Activated CD4-positive, alpha-beta T cell treated with anti-CD3 and anti-CD28 coated beads for 48 hours (primary cell): ENCODE measurements at places on chromosomes 5 and 9.

DNA sequence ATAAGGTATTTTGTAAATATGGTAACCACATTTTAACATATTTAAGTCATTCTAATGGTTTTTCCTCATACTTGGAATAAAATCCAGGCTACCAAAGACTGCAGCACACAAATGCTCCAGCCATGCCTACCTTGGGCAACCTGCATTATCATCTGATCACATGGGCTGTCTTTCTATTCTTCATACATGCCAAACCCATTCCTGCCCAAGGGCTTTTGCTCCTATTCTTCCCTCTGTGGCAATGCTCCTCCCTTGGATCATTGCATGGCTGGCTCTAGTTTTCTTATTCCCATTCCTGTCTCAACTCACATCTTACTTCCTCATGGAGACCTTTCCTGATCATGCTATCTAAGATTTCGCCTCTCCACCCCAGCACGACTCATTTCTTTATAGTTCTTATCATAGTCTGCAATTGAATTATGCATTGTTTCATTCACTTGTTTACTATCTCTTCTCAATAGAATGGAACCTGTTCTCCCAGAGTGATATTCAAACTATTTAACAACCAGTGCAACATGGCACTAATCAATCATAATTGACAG, 54.9 kb upstream of the C5orf46 start:
- DNase-seq: no peak

- no peak for DNase-seq
Measured at GRCh38 chr5:142720641-142721271, 34.9 kb upstream of the FGF1 start.

DNA sequence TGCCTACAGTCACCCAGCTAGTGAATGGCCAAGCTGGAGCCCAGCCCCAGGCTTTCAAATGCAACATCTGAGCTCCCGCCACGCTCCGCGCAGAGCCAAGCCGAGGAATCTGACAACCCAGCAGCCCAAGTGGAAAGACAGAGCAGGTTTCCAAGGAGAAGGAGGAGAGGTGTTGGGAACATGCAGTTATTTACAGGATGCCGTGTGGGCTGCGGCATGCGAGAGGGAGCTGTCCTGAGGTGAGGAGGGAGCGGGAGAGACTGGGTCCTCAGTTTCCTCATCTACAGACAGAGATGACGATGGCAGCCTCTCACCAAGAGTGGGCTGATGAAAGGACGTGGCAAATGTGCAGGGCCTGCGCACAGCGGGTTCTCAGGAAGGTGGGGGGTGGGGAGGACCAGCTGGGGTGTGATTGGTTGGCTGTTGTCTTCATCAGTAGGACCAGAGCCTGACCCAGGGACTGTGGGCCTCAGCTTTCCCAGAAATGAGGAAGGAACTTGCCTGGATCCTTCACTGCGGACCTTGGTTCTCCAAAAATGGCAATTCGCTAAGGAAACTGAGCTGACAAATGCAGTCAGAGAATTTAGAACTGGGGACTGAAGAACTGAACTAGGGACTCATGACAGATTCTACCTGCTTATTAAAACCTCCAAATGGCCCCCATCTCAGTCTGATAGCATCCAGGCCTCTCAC, 14.8 kb upstream of the CPLX2 start:
- no peak for DNase-seq

DNA sequence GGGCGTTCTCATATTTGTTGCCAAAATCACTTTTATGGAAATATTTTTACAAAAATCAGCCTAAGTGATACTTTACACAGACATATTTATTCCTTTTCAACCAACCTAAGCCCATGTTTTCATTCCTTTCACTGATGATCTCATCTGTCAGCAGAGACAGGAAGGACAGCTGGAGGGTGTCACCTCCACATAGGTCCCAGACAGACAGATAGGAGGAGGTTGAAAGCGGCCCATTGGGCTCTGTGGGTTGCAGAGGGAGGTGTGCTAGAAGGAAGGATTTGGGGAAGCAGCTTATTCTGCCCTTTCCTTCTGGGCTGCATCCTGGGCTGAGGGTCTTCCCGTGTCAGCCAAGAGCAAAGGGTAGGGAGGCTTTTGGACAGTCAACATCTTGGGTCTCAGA, 26.0 kb upstream of the SEMA4D start:
- peak; percentile 69 for DNase-seq

DNA sequence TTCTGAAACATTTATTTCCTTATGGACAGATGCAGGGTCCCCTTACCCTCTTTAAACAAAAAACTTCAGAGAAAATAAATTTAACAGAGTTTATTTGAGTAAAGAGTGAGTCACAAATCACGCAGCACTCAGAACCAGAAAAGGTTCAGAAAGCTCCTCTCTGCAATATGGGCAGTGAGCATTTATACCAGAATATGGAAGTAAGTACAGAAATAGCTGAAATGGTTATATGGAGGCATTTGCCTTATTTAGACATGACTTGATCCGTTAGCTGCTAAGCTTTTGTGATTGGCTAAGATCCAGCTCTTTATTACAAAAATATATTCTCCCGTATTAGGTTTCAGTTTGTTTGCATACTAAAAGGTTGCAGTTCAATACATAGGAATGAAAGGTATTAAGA, 1554.1 kb downstream of the EFNA5 start:
- no peak for DNase-seq

GRCh38 chr5:109364977-109365376, 44.8 kb downstream of the PJA2 start:
- no peak for DNase-seq

GRCh38 chr5:61669531-61669930, 337.5 kb downstream of the ZSWIM6 start:
- DNase-seq: no peak

DNA sequence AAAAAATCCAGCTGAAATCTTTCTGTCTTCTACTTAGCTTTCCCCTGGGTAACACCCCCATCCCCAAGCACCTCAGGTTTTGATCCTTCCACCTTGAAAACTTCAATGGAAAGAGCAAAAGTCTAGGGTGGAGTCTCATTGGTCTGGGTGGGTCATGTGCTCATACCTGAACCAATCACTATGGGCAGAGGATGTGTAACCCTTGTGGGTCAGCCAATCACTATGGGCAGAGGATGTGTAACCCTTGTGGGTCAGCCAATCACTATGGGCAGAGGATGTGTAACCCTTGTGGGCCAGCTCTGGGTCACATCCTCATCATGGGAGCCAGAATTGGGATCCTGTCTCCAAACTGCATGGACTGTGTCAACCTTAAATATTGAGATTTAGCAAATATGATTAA, 18.5 kb downstream of the NAIF1 start:
- DNase-seq: no peak

DNA sequence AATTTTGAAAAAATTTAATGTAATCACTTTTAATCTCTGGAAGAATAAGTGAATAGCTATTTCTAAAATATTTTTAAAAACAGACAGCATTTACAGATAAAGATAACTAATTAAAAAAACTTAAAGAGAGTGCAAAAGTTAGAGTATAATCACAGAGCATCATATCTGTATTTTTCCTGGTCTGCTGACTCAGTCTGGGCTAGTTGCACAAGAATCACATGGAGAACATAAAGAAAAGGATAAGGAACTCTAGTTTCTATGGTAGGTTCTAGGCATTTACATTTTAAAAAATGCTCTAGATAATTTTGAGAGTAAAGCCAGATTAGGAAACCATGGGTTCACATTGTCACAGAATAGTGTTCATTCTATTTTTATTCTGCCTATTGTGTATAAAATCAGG, 347.4 kb downstream of the PSAT1 start:
- no peak for DNase-seq

- no peak for DNase-seq
Measured at GRCh38 chr5:157004893-157005551, 42.0 kb upstream of the TIMD4 start.

DNA sequence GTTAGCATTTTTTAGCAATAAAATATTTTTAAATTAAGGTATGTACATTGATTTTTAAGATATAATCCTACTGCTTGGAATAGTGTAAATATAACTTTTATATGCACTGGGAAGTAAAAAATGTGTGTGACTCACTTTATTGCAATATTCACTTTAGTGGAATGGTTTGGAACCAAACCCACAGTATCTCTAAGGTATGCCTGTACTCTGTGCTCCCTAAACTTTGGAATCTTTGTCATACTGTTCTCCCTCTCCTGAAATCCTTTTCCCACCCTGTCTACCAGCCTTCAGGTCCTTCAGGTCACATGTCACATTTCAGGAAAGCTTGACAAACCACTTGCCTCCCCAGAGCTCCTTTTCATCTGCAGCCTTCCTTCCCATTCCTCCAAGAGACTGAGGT, 308.7 kb downstream of the SPOCK1 start:
- no peak for DNase-seq

GRCh38 chr9:18890372-18890771, 142.6 kb downstream of the SAXO1 start:
- DNase-seq: no peak

GRCh38 chr5:157100140-157100679, 8.6 kb downstream of the HAVCR2 start:
- peak; percentile 46 for DNase-seq

DNA sequence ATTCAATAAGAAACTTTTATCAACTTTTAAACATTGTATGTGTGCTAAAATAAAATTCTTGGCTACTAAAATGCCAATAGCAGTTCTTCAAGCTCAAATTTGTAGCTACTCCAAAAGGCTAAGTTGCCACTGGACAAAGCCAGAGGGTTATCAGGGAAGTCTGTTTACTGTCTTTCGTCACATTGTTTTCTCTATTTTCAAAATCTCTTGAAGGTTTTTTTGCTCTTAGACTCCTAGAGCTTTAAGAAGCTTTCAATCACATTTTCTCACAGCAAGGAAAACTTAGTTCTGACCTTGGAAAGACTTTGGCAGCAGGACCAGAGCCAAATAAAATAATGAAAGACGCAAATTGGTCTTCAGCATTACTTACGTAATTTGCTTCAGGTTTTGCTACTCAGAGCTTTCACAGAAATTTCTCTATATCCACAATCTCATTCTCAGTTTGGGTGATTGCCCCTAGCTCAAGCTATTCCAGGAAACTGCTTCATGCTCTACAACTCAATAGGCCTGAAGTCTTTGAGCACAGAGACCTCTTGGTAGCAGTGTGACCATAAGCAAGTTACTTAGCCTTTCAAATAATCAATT, 257.7 kb downstream of the GABRG2 start:
- DNase-seq: no peak

- no peak for DNase-seq
Measured at GRCh38 chr5:155150012-155150411, 136.5 kb downstream of the KIF4B start.

- no peak for DNase-seq
Measured at GRCh38 chr5:142795251-142795650, 25.1 kb downstream of the ARHGAP26 start.

GRCh38 chr5:156819537-156819936, 30.6 kb upstream of the PPP1R2B start:
- no peak for DNase-seq

- DNase-seq: no peak
Measured at GRCh38 chr5:135343413-135343812, 55.6 kb downstream of the MACROH2A1 start.

DNA sequence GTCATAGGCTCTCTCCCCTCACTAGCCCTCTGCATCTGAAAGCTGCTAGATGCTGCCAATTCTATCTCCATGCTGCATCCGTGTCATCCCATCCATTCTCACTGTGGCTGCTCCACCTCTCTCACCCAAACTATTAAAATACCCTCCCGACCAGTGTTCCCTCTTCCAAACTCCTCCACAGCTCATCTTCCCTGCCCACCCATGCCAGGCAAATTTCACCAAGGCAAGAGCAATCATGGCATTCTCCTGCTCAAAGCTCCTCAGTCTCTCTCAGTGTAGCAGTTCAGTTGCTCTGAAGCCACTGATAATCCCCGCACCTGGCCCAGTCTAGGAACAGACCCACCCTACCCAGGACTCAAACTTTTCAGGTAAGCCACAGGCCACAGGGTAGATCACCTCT, 48.4 kb downstream of the SPOCK1 start:
- no peak for DNase-seq

DNA sequence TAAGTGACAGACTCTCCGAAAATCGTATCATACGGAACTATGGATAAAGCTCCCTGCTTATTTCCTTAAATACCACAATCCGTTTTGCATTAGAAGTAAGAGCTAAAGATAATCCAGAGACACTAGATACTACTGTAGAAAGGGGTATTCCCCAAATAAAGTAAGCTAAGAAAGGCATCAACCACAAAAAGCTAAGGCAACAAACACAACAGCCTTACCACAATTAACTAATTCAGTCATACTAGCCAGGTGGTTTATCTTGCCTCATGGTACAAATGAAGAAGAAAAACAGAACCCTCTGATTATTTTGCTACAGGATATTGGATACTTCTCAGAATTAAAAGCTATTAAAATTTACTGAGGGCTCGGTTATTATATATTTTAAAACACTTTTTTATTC, 14.1 kb downstream of the ERP44 start:
- DNase-seq: no peak

DNA sequence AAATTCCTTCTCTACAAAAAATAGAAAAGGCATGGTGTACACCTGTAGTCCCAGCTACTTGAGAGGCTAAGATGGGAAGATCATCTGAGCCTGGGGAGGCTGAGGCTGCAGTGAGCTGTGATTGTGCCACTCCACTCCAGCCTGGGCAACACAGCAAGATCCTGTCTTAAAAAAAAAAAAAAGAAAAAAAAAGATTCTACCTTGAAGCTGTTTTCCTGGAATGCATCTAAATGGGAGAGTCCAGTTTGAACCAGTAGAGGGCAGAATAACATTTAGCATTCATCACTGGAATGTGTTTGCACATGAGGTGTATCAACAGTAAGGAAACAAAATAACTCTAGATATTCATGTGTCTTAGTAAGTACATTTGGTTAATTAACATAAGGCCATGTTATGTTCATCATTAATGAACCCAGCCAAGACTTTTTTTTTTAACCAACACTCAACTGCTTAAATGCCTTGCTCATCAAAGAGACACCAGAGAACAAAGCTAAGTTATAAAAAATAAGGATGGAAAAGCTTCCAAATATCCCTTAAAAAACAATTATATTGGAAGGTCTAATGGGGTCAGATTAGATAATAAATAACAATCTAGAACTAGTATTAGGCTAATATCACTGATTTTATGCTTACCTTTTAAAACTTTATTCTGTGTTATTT, 16.1 kb downstream of the IFNE start:
- DNase-seq: no peak

- DNase-seq: peak; percentile 79
Measured at GRCh38 chr9:7570107-7570720, 229.4 kb downstream of the DMAC1 start.

DNA sequence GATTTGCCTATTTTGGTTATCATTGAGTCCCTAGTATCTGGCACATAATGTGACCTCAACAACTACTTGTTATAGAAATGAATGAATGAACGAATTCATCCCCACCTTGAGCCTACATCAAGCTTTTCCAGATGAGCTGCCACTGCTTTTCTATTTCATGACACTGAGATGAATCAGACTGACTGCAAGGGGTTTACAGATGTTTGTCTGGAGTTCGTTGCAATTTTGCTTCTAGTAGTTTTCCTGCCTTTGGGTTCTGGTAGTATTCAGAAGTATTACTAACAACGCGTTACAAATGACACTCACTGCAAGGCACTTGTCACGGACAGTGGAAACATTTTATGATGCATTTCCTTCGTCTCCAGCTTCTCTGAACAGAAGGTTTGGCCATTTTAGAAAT, 222.3 kb downstream of the CD180 start:
- DNase-seq: no peak
